ENCODE measurements at places on chromosomes 4 and X. TPM values are rescaled to one million over a fixed set of nuclear protein-coding genes. Genes with fewer than 3 reads are reported as not detected.
A peak's percentile ranks its signal among the peaks of the same experiment; 100 is the strongest.

CLTRN gene
- 0.13 TPM for total RNA-seq

- H3K4me1 ChIP-seq: peaks cover 13% of the 10 kb centered on the region
- H3K27ac ChIP-seq: peak overlapping the region; percentile 29
- DNase-seq: peak; percentile 72
- H3K27me3 ChIP-seq: no peaks in the 10 kb centered on the region
- H3K36me3 ChIP-seq: no peaks in the 10 kb centered on the region
Measured at GRCh38 chr4:138086611-138087041, 155.5 kb downstream of the SLC7A11 start.

DNA sequence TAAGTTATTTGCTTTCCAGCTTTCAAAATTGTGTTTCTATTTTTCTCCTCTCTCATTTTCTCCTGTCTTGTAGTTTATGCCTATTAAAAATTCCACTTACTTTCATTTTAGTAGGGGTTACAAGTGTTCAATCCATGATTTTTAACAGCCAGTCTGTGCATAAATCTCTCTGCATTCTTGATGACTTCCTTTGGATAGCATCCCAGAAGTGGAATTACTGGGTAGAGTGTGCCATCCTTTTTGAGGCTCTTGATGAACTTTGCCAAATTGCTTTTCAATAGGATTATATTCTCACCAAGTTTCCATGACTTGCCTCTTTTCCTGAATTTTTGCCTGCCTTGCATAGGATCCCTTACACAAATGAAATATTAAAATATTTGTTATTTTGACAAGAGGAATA, 58.5 kb downstream of the DIPK2B start:
- H3K36me3 ChIP-seq: no peaks in the 10 kb centered on the region
- no peak overlapping the region for H3K4me3 ChIP-seq

GRCh38 chr4:20095805-20096541, 155.7 kb upstream of the SLIT2 start:
- no peaks in the 10 kb centered on the region for H3K36me3 ChIP-seq
- H3K27ac ChIP-seq: no peak overlapping the region
- H3K4me3 ChIP-seq: no peak overlapping the region
- no peaks in the 10 kb centered on the region for H3K4me1 ChIP-seq
- H3K27me3 ChIP-seq: no peaks in the 10 kb centered on the region

GRCh38 chr4:74456056-74456744, 11.3 kb downstream of the AREG start:
- DNase-seq: no peak
- no peaks in the 10 kb centered on the region for H3K36me3 ChIP-seq
- H3K27me3 ChIP-seq: no peaks in the 10 kb centered on the region
- no peak overlapping the region for H3K4me3 ChIP-seq
- no peaks in the 10 kb centered on the region for H3K4me1 ChIP-seq

DNA sequence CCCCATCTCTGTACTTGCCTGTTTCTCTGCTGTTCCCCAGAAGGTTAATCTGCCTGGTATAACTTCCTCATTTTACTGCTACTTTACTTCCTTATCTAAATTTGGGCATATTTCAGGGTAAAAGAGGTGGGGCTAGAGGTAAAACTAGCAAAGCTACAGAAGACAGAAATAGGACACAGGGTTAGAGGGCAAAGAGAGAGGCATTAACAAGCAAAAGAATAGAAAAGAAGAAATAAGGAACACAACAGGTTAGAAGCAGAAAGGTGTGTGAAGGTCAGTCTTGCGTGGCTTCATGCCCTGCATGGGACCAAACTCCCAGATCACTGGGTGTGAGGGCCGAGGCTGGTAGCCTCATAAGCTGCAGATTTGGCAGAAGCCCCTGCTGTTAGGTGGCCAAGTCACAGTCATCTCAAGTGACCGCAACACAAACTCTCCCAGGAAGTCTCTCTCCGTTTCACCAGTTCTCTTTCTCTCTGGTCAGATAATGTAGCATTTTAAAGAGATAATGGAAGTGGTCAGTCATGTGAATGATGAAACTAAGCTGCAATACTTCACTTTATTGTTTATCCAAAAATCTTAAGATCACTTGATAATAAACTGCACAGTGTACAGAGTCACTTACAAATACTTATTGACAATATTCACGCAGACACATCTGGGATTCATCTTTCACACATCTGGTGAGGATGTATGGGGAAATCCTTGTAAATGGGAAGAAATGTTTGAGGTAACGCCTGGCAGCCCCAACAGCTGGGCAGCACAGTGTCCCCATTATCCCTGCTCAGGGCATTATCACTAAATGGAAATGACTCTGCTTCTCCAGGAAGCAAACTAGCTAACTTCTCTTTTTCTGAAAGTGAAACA, 16.4 kb downstream of the TMEM154 start:
- H3K27me3 ChIP-seq: no peaks in the 10 kb centered on the region
- no peak overlapping the region for H3K4me3 ChIP-seq
- no peaks in the 10 kb centered on the region for H3K36me3 ChIP-seq
- DNase-seq: no peak
- no peaks in the 10 kb centered on the region for H3K4me1 ChIP-seq

GRCh38 chr4:16530688-16531635, 304.7 kb upstream of the TAPT1 start:
- no peaks in the 10 kb centered on the region for H3K4me1 ChIP-seq
- no peak for DNase-seq
- no peak overlapping the region for H3K4me3 ChIP-seq
- no peaks in the 10 kb centered on the region for H3K36me3 ChIP-seq
- no peaks in the 10 kb centered on the region for H3K27me3 ChIP-seq
